A549 treated with RU486 at 1 μM for 4 hours (cell line): ENCODE measurements at places on chromosomes 2 and 18. TPM values are rescaled to one million over a fixed set of nuclear protein-coding genes. Genes with fewer than 3 reads are reported as not detected.

The APOB gene
- total RNA-seq = 0.39 TPM in 1 of 5 replicates, not detected in the others

The CCDC142 gene
- 9.1 to 15.9 TPM (median 14.4 TPM) in 5 replicates for total RNA-seq

The RAB27B gene
- total RNA-seq = 11.8 to 14.5 TPM (median 12.8 TPM) in 5 replicates

The SKOR2 gene
- not detected in 5 replicates for total RNA-seq
